ENCODE measurements at places on chromosomes 2 and 18.

- DNase-seq: no peak
Observed at GRCh38 chr2:70643715-70644114, 90.1 kb upstream of the TGFA start.

- DNase-seq: no peak
Observed at GRCh38 chr2:11145350-11145749, 9.9 kb upstream of the SLC66A3 start.

DNA sequence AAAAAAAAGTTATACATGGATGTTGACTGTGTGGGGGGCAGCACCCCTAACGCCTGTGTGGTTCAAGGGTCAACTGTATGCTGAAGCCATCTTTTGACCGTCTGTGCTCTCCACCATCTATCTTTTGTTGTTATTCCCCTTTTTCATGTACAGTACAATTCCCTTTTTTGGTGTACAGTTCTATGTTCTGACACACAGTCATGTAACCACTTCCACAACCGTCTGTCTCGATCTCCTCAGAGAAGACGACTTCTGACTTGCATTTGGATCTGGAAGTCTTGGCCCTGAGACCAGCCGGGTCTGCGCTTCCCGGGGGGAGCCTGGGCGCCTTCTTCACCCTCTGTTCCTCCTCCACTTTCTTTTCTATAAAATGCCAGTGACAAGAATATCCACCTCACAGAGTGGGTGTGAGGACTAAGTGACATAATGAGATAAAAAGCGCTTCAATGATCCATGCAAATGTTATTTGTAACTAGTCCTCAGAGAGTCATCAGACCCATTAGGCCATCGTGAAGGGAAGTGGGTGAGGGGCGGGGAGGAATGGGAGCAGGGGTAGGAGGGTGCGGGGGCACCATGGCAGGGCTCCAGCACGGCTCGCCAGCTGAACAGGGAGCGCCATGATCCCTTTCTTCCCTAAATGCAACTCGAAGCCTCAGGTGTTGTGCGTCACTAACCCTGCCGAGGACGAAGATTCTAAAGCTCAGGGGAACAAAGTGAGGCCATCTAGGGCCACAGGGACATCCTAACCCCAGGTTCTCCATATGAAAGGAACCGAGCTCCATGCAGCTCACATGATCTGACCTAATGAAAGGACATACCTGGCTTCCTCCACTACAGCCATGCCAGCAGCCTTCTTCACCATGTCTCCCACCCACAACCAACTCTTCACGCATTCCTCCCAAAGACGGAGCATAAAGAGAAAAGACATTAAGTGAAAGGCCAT, 16.6 kb downstream of the ADCY3 start:
- DNase-seq: no peak

GRCh38 chr18:46174342-46175041, 70.3 kb downstream of the HAUS1 start:
- peak; percentile 53 for DNase-seq

- no peak for DNase-seq
Observed at GRCh38 chr2:98551316-98551715, 57.0 kb downstream of the COA5 start.

- peak; percentile 64 for DNase-seq
Observed at GRCh38 chr2:241950413-241951315, 81.1 kb downstream of the RTP5 start.

DNA sequence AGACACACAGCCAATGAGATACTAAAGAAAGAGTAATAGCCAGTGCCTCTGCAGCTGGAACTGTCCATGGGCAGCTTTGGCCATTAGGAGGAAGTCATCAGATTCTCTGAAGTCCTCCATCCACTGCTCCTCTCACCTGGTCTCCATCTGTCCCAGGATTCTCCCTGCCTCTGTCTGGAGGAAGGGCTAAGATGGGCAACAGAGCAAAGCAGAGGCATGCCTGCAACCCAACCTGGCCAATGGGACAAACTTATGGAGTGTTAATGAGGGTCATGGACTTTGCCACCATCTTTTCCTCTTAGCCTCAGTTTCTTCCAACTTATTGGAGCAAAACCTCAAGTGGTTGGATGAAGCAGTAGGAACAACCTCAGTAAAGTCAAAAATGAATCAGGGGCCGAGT, 91.5 kb upstream of the SIX3 start:
- no peak for DNase-seq

- DNase-seq: peak; percentile 70
Observed at GRCh38 chr2:228522276-228522675, 340.8 kb upstream of the SPHKAP start.

DNA sequence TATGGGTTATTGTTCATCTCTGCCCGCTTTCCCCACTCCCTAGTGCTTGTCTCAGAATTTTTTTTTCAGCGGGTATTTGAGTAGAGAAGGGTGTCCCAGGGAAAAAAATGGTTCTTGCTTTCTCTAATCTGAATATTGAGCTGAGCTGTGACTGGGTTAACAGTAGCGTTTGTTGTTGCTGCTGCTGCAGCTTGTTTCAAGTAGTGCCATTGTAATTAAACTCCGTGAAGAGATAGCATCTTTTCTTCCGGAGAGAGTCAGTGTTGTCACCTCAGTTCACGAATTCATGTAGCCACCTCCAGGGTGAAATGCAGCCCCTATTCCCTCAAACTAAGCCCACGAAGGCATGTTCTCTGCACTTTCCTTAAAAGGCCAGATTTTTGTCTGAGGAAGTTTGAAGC, 1.5 kb upstream of the AAK1 start:
- DNase-seq: peak; percentile 71

DNA sequence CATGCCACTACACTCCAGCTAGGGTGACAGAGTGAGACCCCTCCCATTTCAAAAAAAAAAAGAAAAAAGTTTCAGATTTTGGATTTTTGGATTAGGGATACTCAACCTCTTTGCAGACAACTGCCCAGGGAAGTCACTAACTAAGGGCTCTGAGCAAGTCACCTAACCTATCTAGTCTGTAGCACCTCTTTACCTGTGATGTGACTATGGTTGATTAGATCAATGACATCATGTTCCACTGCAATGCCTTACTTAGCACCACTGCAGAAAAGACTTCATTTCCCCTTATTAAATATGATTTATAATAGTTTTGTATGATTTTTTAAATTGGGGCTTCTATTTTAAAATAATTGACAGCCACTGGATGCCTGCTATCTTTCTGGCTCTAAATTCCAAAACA, 41.2 kb downstream of the CUL3 start:
- DNase-seq: no peak

DNA sequence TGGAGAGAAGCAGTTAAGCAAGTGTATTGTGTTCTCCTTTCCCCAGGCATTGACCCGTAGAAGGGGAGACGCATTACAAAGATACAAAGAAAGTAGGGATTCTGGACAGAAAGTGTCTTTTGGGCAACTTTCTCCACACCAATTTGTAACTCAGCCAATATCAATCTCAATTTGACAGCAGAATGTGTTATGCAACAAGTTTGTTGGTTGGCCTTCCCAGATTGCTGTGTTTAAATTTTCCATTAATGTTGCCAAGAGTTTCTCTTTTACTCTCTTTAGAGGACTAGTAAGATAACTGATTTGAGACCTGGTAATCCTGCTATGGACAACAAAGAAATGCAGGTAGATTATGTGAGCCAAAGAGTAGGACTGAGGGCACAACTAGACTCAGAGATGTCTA, 279.6 kb downstream of the ZNF804A start:
- no peak for DNase-seq

- no peak for DNase-seq
Observed at GRCh38 chr18:58640428-58640805, 11.5 kb upstream of the ALPK2 start.

DNA sequence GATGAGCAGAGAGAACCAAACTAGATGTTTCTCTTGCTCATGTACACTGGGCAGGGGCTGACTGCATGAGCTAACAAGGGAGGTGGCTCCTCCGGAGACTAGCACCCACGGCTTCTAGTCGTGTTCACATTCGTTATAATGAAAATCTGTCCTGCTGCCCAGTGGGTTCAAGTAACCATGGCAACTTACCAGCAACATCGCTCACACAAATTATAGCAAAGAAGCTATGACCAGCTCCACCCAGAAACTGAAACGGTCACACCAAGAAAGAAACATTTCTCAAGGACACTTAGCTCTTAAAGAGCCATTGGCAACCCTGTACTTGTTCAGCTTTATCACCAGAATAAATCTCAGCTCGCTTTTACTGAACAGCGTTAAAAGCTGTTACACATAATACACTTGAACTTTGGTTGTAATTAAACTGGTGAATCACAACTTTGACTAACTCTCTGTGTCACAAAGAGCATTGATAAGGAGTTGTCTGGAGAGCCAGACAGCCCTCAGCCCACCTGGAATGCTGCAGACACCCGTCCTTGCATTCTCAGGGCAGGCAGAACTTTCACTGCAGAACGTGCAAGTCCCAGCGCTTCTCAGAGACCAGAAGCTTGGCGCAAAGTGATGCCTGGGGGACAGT, 141.2 kb downstream of the PID1 start:
- peak; percentile 29 for DNase-seq

GRCh38 chr2:100350661-100351185, 28.4 kb upstream of the LONRF2 start:
- DNase-seq: no peak
